ENCODE measurements at places on chromosomes 7 and 10.

DNA sequence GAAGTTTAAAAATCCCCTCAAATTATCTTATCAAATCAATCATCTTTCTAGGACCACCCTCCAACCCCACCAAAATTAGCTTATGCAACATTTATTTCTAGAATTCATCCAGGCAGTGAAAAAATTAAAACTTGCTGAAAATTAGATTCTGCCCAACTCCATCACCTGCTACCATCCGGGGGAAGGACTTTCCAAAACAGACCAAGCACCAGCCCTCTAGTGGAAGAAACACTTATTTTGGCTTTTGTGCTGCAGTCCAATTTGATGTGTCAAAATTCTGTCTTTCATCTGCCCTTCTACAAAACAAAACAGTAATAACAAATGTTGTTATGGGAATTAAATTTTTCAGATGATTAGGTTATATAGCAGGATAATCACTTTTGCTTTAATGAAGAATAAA is 35.1 kb downstream of the GCC1 start:
- DNase-seq, result no peak

GRCh38 chr10:107919626-107920235 is 755.2 kb upstream of the SORCS1 start:
- DNase-seq, result no peak

DNA sequence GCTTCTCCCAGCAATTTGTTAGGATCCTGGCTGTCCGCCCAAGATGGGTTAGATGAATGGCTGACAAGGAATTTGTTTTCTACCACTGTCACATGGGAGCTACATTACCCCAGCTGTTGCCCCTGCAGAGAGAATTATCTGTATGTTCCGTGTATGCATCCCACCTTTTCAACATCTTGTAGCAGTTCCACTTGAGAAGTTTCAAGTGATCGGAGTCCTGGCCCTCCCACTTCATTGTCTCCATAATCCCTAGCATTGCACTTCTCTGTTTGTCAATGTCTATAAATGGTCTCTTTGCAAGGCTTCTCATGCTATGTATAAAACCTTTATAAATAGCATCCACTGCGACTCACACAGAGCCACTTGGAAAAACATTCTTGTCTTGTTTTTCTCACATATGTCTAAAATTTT is 972.5 kb downstream of the CNTNAP2 start:
- DNase-seq, result no peak

- no peak for DNase-seq
Observed at GRCh38 chr7:39321909-39322498, 244.2 kb upstream of the YAE1 start.

- DNase-seq, result no peak
Observed at GRCh38 chr7:81173766-81174281, 255.0 kb upstream of the SEMA3C start.

- DNase-seq, result no peak
Observed at GRCh38 chr7:100034871-100035510, 14.6 kb upstream of the ZSCAN21 start.

- no peak for DNase-seq
Observed at GRCh38 chr7:43041105-43041504, 71.3 kb upstream of the HECW1 start.

DNA sequence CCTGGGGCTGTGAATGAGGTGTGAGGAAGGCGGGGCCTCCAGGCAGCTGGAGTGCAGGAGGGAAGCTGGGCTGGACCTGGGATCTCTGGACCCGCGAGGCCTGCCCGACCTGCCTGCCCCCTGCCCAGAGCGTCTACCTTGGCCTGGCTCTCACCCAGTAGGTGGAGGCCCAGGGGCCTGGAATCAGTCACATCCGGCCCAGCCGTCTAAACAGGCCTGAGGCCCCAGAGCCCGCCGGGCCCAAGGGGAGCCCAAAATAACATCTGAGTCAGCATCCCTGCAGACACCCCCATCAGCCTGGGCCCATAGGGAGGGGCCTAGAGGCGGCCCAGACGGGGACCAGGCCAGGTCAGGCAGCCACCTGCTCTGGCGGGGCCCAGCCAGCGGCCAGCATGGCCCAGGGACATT is 15.1 kb upstream of the ELN start:
- no peak for DNase-seq

GRCh38 chr7:115984105-115984504 is 46.5 kb downstream of the TFEC start:
- DNase-seq, result no peak

DNA sequence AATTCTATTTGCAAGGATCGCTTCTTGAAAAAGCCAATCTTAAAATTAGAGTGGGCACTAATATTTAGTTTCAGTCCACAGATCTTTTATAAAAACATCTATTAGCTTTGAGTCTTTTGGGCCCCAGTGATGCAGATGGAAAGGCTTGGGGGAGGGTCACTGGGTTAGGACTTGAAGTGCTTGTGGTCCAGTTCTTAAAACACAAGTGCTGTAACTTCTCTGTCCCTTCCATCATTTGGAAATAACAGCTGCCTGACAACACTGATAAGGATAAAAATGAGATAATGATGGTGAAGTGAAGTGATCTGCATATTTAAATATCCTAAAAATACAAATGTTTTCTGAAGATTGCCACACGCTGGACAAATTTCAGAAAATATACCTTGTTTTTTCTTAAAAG is 37.1 kb upstream of the ZRANB1 start:
- DNase-seq, result no peak

DNA sequence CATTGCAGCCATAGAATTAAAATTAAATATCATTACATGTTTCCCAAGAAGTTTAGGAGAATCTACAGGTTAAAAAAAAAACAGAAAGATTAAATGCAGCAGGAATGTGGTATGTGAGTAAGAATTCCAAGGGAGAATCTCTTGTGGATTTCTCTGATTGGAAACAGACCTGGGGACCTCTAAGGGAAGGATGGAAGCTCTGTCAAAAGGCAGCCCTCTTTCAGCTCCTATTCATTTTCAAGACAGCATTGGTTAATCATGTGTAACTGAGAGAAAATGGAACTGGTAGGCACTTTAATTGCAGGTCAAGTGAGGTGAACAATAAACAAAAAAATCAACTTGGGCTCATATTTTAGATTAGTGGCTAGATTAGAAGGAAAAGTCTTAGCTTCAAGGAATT is 81.4 kb upstream of the MTPN start:
- no peak for DNase-seq

DNA sequence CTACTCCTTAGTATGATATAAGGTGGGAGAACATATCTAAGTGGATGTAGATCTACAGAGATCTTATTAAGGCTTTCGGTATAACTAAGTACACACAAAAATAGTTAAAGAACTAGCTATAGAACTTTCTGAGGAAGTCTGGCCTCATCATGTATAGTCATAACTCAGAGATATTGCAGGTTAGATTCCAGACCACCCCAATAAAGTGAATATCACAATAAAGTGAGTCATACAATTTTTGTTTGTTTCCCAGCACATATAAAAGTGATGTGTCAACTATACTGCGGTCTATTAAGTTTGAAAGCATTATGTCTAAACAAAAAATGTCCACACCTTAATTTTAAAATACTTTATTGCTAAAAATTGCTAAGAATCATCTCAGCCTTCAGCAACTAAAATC is 24.7 kb upstream of the SEMA3A start:
- no peak for DNase-seq

DNA sequence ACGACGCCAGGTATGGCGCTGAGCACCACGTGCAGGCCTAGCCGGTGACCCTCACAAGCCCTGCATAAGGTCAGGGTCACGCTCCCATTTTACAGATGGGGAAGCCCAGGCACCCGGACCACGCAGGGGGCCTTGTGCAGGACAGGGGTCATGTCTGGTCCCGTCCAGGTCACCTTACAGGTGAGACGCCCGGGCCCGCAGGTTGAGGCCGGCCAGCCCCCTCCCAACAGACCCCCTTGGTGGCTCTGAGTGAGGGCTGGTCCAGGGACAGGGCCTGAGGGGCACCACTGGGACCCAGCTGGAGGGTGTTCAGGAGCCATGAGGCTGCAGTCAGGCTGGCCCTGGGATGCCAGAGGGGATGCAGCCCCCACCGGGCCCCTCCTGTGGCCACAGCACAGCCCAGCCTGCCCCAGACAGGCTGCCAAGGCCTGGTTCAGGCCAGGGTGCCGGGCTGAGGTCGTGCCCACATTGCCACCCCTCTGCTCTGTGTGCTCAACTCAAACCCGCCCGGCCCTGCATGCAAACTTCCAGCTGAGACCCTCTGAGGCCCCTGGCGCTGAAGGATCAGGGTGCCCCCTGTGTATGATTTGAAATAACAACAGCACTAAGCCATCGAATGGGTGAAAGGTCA is 69.0 kb downstream of the PWWP2B start:
- DNase-seq, result no peak

- peak; percentile 78 for DNase-seq
Observed at GRCh38 chr7:155598810-155599210, 45.7 kb upstream of the RBM33 start.

DNA sequence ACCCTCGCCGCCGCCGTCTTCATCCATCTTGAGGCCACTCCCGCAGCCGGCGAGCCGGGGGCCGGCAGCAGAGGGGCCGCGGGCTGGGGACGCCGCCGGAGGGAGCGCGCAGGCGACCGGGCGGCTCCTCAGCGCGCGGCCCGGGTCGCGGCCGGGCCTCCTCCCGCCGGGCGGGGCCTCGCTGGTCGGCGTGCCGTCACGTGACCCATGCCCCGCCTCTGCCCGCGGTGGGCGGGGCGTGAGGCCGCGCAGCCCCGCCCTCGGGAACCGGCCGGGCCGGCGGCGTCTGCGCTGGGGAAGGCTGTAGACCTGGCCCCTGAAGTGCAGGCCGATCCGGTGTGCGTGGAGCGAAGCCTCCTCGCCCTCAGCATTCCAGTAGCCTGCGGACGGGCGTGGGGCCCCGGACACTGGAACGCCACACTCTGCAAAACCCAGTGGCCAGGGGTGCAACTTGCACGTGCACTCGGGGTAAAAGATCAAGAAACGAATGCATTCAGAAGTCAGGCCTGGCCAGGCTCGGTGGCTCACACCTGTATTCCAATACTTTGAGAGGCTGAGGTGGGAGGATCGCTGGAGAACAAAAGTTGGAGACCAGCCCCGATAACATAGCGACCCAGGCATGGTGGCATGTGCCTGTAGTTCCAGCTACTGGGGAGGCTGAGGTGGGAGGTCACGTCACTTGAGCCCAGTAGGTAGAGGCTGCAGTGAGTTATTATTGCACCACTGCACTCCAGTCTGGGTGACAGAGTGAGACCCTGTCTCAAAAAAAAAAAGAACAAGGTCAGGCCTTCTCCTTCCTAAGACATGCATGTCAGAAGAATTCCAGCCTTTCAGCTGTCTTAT is at the start of gene CYTH3:
Gene CYTH3, minus strand, starts transcription at position 144 of the 843 bp plus-strand sequence. Its CDS starts 117 bp downstream, at position 27.
- peak; percentile 68 for DNase-seq

GRCh38 chr7:127415060-127415742 is 22.7 kb upstream of the ZNF800 start:
- DNase-seq, result no peak

GRCh38 chr10:1434202-1434601 is 303.1 kb downstream of the ADARB2 start:
- DNase-seq, result no peak

- DNase-seq, result no peak
Observed at GRCh38 chr10:87658858-87659555, 671 bp upstream of the PAPSS2 start.

DNA sequence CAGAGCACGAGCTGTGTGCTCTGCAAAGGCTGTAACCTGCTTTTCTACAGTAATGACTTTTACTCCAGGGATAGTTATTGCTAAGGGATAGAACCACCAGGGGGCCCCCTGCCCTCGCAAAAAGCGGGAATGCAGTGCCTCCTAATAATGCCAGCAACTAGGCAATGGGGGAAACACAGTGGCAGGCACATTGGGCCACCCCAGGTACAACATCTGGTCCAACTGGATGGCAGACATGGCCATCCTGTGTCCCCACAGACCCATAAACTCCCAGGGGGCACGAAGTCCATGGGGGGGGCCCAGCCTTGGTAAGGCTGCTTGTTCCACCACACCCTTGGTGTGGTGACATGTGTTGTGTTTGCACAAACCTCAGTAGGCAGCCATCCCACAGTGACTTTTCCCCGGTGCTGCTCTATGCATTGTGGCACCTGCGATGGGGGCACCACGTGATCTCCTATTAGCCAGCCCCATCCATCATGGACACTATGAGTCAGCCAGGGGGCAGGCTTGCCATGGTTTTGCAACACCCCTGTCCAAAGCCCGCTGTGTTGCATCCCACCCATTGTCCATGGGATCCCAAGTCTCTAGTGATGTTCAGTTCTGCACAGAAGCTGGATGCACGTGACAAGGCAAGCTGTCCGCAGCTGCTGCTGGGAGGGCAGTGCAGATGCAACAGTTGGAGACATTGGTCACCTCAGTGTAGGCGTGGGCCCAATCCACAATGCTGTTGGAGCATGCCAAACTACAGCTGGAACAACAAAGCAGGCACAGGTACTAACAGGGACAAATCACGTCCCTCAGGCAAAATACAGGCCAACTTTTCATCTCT is 84.0 kb downstream of the ANLN start:
- DNase-seq, result peak; percentile 27

DNA sequence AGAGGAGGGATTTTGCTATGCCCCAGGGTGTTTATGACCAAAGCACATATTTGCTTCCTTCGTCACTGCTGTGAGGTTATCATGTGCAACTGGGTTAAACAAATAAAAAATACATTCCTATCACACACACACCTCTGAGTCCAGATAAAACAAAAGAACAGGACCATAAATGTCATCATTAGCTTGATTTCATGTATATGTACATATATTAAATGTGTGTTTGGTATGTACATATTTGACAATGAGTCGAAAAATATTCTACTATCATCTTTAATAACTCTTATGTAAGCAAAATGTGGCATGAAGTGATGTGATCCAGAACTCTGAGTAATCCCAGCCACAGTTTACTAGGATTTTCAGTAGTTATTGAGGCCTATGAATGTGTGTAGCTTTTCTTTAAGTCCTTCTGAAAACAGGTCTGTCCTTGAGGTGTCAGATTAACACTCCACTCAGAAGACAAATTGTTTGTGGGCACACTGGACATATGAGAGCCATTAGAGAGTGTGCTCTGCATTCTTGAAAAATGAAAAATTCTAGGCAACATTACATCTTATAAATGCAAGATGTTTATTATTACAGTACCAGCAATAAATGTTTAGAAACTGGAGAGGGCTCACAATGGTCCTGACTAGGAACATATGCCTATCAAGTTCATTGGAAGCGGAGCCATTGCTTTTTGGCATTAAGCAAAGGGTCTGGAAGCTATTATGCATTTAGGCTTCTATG is 335.1 kb upstream of the SEMA3A start:
- DNase-seq, result no peak

DNA sequence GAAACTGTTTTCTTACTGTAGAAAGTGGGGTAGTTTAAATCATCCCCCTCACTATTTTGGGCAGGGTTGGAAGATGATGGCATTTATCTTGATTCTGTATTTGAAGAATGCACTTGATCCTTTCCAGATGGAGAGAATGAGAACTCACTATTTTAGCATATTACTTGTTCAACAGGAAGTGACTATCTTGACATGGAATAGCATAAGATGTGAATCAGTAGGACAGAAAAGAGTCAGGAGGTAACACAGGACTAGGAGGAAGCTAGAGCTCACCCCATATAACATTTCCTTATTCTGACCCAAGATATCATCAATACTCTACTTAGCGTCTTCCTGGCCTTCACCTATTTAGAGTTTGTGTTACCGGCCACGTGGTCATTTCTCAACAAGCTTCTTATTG is 400.2 kb downstream of the PHTF2 start:
- no peak for DNase-seq

DNA sequence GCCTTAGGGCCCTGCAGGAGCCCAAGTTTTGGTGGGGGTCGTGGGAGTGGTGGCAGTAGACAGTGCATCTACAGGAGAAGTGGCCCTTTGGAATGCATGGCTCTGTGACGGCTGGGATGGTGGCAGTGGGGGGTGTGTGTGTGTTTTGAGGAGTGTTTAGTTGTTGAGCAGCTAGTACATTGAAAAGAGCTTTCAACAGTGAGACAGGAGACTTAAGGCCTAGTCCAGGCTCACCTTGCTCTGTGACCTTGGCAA is 27.1 kb downstream of the ZNF775 start:
- no peak for DNase-seq

Measured in stimulated activated CD4-positive, alpha-beta T cell treated with anti-CD3 and anti-CD28 coated beads, Interleukin-1b, Interleukin-23, amount 100 ng/mL, for 48 hours (primary cell).